ENCODE measurements at places on chromosomes 6 and 20. TPM values are rescaled to one million over a fixed set of nuclear protein-coding genes. Genes with fewer than 3 reads are reported as not detected.

- DNase-seq, result no peak
These were observed 3.2 kb upstream of the NCR2 start for GRCh38 chr6:41332241-41332640.

GRCh38 chr20:40687384-40688128 is 1.5 kb downstream of the MAFB start:
- no peak for DNase-seq

DNA sequence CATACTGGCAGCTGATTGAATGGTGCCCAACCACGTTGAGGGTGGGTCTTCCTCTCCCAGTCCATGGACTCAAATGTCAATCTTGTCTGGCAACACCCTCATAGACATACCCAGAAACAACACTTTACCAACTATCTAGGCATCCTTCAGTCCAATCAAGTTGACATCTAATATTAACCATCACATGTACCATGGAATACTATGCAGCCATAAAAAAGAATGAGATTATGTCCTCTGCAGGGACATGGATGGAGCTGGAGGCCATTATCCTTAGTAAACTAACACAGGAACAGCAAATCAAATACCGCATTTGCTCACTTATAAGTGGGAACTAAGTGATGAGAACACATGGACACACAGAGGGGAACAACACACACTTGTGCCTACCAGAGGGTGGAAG is 206.9 kb upstream of the RNF217 start:
- no peak for DNase-seq

DNA sequence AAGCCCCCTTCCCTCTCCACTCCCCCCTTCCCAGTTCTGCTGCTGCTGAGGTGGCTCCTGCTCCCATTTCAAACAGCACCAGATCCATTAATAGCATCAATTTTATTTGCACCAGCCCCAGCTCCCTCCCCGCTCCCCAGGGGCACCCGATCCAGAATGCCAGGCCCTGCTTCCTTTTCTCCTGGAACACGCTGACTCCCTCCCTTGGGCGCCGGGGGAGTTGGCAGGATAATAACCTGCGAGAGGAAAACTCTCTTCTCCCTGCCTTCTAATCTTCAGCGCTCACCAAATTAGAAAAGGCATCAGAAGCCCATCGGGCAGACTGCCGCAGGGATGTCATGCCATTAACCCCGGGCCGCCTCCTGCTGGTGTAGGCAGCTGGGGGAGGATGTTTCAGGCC is 77.8 kb downstream of the NCR2 start:
- DNase-seq, result no peak

- DNase-seq, result no peak
These were observed 113.0 kb downstream of the MTFR2 start for GRCh38 chr6:136137008-136137692.

GRCh38 chr6:70549327-70549726 is 17.4 kb upstream of the SDHAF4 start:
- DNase-seq, result no peak

DNA sequence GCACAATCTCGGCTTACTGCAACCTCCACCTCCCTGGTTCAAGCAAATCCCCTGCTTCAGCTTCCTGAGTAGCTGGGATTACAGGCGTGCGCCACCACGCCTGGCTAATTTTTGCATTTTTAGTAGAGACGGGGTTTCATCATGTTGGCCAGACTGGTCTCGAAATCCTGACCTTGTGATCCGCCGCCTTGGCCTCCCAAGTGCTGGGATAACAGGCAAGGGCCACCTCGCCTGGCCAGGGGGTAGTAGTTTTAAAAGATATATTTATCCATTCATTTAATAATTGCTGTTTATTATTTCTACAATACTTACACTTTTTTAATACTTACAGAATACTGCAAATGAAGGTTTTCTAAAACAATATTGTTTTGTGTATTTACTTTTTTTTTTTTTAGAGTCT is 15.5 kb upstream of the DDX27 start:
- no peak for DNase-seq

DNA sequence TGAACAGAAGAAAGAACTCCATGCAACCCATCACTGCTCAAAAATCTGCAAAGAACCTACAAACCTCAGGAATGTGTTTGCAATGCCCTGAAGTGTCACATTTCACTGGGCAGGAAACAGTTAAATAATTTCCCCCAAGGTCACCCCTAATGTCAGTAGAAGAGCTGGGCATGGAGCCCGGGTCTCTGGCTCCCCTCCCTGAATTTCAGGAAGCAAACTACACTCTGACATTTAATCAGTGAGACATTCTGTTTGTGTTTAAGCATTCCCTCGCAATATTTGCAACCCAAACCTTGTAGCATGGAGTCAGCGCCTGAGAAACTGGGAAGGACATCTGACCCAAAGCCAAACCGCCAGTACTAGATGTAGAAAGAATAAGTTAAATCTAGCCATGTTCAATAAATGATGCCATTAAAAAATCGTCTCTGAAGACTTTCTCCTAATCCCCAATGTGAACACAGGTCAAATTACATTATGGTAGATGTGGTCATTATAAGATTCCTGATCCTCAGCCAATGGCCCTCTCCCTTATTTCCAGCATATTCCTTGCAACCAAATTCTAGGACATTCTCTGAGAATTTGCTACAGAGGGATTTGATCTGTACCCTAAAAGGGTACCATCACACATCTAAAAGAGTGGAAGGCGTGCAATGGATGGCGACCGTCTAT is 91.2 kb upstream of the ADTRP start:
- DNase-seq, result no peak

DNA sequence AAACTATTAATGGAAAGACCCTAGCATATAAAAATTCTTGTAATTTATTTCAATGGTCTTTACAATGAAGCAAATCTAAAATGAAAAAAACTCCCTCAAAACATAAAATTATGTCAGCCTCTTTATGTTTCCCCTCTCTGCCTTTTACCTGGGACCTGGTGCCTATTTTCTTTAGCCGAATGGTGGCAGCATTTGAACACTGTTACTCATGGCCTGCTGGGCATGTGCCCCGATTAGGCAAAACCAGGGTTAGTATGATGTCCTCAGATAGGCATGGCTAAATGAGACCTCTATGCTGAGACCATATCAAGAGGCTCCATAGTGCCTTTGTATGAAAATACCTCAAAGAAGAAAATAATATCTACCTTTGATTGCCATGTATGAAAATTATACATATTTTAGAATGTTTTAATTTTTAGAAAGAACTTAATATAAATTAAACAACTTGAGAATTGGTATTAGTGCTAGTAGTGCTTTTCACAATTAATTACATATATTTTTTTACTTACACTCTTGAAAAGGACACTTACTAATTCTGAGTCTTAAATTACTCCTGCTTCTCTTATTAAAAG is 22.5 kb upstream of the C6orf58 start:
- DNase-seq, result no peak

DNA sequence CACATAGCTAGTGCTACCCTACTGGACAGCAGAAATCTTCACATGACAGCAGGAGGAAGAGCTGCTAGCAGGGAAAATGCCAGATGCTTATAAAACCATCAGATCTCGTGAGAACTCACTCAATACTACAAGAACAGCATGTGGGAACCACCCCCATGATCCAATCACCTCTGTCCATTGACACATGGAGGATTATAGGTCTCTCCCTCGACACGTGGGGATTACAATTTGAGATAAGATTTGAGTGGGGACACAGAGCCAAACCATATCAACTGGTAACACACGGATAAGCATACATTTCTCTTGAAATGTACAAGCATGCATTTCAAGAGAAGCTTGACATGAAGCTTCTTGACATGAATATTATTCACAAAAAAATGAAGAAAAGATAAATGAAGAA is 64.1 kb downstream of the MMS22L start:
- DNase-seq, result no peak

DNA sequence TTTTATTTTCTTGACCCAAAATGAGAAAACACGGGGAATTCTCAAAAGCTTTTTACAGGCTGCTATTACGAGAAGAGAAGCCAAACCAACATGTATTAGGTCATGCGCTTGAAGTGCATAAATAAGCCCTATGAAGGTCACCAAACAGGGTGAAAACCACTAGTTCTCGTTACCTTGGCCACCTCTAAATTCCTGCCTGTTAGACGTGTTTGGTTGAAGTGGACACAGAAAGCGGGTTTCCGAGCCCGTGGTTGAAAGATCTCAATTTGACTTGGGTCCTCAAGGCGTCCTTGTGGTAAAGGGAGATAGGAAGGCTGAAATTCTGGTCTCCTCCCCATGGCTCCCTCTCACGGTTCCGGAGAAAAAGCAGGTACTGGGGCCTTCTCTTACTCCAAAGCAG is 6.2 kb downstream of the EYA2 start:
- DNase-seq, result no peak

GRCh38 chr20:57265336-57265996 is 975 bp downstream of the BMP7 start:
- no peak for DNase-seq

- no peak for DNase-seq
These were observed 14.3 kb downstream of the TBPL1 start for GRCh38 chr6:133967347-133967746.

BTN3A1 gene
- 13.5 TPM for total RNA-seq

LRP11 gene
- 31.8 TPM for total RNA-seq

MEP1A gene
- not detected for total RNA-seq

SIRPA gene
- 62.9 TPM for total RNA-seq

RRAGD gene
- 25.8 TPM for total RNA-seq

BPIFB4 gene
- total RNA-seq, result not detected

PNPLA1 gene
- total RNA-seq, result not detected

All from thoracic aorta (tissue), 2 donors.